Transverse colon (tissue), 4 donors: ENCODE measurements at places on chromosomes 2 and 18. TPM values are rescaled to one million over a fixed set of nuclear protein-coding genes. Genes with fewer than 3 reads are reported as not detected.

DNA sequence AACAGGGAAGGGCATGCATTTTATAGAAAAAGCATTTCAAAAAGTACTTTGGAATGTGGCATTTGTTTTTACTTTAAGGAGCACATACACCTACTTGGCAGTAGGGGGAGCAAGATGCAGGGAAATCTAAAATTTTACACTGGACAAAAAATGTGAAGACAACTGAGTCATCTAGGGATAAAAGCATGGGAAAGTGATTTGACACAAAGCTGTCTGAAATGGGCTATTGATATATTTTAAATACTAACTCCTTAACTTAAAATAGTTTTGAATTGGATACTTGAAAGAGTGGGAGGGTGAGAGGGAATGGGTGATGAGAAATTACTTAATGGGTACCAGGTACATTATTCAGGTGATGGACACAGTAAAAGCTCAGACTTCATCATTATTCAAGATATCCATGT lies 15.8 kb downstream of the TMEM200C start:
- DNase-seq, result no peak
- H3K27ac ChIP-seq, result no peak overlapping the region
- H3K4me1 ChIP-seq, result no peaks in the 10 kb centered on the region

DNA sequence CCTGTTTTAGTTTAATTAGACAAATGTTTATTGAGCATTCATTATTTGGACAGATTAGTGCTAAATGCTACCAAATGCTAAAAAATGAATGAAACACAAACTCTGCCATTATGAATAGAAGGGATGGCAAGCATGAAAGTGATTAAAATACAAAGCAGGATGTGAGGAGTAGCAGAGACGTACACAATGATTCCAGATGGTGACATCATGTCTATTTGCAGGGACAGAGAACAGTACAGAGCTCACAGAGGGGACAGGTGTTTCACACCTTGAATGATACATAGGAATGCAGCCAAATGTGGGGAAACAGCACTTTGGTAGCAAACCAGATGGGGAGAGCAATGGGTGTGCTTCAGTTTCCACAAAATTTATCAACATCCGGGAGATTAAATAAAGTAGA lies 76.3 kb downstream of the CD226 start:
- no peaks in the 10 kb centered on the region for H3K4me1 ChIP-seq
- H3K4me3 ChIP-seq, result no peak overlapping the region
- DNase-seq, result no peak
- H3K27me3 ChIP-seq, result no peaks in the 10 kb centered on the region
- H3K27ac ChIP-seq, result no peak overlapping the region

Gene NLRC4
- total RNA-seq, result 1.4 TPM

- peaks cover 6% of the 10 kb centered on the region for H3K4me1 ChIP-seq
- no peaks in the 10 kb centered on the region for H3K27me3 ChIP-seq
- no peak overlapping the region for H3K4me3 ChIP-seq
- DNase-seq, result no peak
- no peak overlapping the region for H3K27ac ChIP-seq
- no peaks in the 10 kb centered on the region for H3K36me3 ChIP-seq
These were observed 5.6 kb downstream of the DTYMK start for GRCh38 chr2:241680827-241681599.

GRCh38 chr18:10482363-10482984 lies 28.0 kb downstream of the APCDD1 start:
- no peak for DNase-seq
- H3K4me1 ChIP-seq, result no peaks in the 10 kb centered on the region
- H3K27ac ChIP-seq, result no peak overlapping the region
- no peak overlapping the region for H3K4me3 ChIP-seq

DNA sequence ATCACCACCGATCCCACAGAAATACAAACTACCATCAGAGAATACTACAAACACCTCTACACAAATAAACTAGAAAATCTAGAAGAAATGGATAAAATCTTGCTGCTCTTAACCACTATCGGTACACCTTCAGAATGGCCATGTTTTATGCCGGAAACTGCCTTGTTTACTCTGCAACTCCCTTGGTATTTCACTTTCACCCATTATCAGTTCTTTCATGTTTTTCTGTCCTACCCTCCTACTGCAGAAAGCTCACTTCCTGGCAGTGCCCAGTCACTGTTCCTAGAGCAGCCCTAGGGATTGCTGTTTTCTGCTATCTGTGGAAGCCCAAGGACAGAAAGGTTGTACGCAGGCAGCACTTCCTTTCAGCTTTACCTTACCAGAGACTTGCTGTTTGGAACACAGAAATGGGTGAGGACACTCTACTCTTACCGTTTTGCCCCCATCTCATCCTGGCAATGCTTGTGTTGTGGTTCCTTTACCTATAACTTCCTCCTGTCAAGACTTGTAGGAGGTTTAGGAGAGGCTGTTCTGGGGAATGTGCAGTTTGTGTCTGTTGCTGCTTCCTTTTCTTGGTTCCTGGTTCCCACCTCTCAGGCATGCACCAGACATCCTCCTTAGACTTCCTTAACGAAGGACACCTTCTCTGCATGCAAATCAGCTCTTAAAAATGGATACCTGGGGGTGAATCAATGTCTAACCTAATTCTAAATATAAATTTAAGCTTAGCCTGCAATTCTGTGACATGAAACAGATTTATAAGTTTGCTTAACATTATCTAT lies 394.4 kb downstream of the SPAG16 start:
- no peak overlapping the region for H3K27ac ChIP-seq
- no peak overlapping the region for H3K4me3 ChIP-seq
- no peaks in the 10 kb centered on the region for H3K4me1 ChIP-seq
- H3K36me3 ChIP-seq, result no peaks in the 10 kb centered on the region

Gene CLHC1
- 4.6 TPM for total RNA-seq

DNA sequence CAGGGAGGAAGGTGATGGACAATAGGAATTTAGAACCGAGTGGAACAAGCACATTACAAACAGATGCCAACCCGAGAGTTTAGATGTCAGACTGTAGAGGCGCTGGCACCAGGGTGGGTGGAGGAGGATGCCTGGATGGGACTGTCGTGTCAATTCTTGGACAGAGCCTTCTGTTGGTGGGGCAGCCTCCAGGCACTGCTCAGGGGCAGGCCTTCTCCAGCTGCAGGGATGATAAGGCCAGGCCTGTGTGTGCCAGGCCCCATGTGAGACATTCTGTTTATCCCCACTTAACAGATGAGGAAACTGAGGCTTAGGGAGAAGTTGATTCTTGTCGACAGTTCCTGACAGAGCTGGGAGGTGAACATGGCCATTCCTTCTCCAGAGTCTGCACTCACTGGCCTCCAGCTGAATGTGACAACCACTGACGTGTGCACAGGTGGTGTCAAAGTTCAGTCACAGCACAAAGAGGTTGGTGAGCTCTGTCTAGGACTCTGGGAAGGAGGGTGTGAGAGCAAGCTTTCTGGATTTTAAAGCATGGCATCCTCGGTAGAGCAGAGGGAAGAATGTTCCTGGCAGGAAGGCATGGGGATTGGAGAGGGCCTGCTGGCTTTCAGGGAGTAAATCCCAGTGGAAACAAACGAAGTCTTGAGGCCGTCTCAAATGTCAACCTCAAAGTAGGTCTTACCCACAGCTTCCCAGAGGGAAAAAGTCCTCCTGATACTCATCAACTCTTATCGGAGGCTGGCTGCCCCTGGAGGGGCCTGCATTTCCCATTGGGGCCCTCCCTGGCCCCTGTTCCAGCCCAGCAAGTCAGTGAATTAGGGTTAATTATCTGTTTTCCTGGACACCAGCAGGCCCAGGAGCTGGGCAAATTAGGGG lies 52.4 kb downstream of the GLI2 start:
- H3K27ac ChIP-seq, result no peak overlapping the region
- H3K27me3 ChIP-seq, result no peaks in the 10 kb centered on the region
- H3K36me3 ChIP-seq, result no peaks in the 10 kb centered on the region
- no peak for DNase-seq
- H3K4me3 ChIP-seq, result no peak overlapping the region

DNA sequence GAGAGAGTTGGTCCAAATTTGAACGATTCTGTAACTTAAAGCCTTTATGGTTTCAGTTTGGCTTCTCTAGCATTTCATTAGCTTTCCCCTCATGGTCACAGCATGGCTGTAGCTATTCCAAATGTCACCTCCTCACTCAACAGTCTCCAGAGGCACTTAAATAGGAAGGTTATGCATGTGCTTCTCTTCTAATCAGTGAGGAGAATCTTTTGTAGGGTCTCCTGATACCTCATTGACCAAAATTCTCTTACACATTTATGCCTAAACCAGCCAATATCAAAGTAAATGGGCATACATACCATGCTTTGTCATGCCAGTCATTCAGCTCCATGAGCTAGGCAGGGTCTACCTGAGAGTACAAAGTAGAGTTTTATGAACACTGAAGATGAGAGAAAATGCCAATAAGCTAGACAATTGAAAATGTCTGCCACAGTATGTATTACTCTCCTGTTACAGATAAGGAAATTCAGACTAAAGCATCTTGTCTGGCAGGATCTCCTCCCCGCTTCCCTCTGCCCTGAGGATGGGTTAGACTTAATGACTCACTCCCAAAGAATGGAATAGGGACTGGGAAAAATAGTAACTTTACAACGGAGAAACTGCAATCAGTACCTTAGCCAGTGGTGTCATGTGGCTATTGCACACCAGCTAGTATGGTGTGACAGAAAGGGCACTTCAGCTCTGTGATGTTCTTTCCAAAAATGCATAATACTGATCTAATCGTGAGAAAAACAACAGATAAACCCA lies 15.4 kb downstream of the DSG2 start:
- no peaks in the 10 kb centered on the region for H3K27me3 ChIP-seq
- H3K4me3 ChIP-seq, result no peak overlapping the region
- H3K36me3 ChIP-seq, result no peaks in the 10 kb centered on the region
- peak overlapping the region; percentile 70 for H3K27ac ChIP-seq
- DNase-seq, result no peak
- H3K4me1 ChIP-seq, result no peaks in the 10 kb centered on the region

Gene RGPD3
- 0.48 TPM for total RNA-seq
